Fibroblast of pulmonary artery (primary cell): ENCODE measurements at places on chromosomes 6 and 20.

GRCh38 chr6:139175389-139175948 lies 40.6 kb downstream of the HECA start:
- no peak for DNase-seq

DNA sequence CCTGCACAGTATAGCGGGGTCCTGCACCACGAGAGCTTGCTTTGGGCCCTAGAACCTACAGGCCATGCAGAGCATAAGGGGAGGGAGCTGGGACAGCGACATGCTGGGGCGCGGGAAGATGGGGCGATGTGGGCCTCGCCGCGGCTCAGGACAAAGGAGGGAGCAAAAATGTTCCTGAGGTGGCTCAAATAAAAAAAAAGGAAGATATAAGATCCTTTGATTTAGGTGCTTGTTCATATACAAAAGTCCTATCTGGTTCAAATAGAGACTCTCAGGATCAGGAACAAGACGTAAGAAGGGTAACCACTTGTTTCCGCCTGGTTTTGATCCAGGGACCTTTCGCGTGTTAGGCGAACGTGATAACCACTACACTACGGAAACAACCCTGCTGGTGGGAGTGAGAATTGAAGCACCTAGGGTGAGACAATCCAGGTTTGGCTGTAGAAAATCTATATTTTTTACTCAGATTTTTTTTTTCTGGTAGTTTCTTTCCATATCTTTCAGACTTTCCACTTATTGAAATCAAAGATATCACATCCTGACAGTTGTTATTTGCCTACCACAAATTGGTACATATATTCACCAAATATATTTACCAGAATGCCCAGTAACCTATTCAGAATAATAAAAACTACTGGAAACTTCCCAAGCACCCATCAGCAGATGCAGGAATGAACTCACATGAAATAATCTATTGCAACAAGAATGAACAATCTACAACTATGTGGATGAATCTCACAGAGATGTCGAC lies 177.9 kb upstream of the ZNF184 start:
- DNase-seq, result peak; percentile 63

GRCh38 chr6:87340230-87340629 lies 4.4 kb upstream of the C6orf163 start:
- DNase-seq, result no peak

- peak; percentile 65 for DNase-seq
Observed at GRCh38 chr20:37992802-37993409, 40.4 kb downstream of the TTI1 start.

DNA sequence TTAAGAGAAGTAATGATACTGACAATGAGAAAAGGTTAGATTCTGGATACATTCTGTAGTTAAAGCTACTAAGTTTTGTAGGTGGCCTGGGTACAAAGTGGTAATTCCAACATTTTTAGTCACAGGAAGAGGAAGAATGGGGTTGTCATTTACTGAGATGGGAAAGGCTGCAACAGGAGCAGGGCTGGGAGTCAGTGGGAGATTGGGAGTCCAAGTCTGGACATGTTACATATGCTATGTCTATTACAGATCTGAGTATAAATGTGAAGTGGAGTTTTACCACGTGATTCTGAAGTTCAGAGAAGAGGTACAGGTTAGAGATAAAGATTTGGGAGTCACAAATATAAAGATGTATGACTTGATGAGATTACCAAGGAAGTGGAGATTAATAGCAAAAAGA lies 116.2 kb downstream of the RWDD2A start:
- peak; percentile 47 for DNase-seq

DNA sequence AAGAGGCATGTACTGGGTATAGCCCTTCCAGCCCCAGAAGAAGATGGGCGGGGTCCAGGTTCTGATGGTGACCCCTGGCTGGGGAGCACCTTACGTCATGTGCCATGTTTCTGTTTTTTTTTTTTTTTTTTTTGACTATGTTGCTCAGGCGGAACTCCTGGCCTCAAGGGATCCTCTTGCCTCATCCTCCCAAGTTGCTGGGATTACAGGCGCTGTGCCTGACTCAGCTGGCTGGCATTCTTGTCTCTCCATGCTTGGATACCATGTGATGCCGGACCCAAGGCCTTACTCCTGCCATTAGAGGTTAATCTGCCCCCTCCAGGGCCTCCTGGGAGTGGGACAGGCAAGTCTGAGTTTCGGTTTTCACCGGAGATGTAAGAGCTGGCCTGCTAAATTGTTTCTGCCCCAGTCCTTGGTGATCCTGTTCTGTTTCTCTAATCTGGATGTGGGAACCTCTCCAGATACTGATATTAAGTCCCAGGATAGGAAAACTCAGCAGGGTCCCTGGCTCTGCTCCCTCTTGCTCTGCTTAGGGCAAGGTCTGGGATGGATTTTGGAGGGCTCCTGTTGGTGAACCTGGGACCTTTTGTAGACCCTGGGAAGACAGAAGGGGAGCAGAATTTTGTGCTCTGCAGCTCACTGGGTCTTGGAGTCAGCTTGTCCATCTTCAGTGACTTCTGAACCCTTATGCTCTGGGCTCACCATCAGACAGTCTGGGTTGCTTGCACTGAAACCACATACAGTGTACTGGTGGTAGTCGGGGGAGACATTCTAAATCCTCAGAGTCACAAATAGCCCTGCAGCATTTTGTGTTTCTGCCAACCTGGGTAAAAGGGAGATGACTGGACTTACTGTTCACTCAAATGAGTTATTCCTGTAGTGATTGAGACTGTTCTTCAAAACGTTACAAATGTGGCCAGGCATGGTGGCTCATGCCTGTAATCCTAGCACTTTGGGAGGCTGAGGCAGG lies 45.1 kb downstream of the PTK7 start:
- peak; percentile 98 for DNase-seq

GRCh38 chr6:129852257-129852858 lies 8.8 kb downstream of the TMEM244 start:
- DNase-seq, result peak; percentile 46

DNA sequence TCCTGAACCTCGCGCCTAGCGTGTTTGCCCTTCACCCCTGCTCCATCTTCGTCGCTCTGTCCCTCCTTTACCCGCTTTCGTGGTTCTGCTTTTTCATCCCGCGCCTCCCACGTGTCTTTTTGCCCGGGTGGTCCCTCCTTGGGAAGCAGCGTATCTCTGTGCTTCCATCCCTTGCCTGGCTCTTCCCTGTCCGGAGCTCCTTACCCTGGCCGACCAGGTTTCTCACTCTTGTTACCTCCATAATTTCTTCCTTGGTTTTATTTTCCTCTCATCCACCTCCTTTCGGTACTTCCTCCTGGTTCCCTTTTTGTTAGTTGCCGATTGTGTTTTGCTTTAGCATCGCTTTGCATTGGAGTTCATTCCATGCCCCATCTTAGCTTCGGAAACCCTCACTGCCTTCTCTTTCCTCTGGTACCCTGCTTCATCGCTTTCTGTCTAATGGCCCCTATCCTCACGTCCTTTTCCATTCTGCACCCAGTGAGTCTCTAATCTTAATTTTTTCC lies 735 bp downstream of the FAM135A start:
- DNase-seq, result no peak

DNA sequence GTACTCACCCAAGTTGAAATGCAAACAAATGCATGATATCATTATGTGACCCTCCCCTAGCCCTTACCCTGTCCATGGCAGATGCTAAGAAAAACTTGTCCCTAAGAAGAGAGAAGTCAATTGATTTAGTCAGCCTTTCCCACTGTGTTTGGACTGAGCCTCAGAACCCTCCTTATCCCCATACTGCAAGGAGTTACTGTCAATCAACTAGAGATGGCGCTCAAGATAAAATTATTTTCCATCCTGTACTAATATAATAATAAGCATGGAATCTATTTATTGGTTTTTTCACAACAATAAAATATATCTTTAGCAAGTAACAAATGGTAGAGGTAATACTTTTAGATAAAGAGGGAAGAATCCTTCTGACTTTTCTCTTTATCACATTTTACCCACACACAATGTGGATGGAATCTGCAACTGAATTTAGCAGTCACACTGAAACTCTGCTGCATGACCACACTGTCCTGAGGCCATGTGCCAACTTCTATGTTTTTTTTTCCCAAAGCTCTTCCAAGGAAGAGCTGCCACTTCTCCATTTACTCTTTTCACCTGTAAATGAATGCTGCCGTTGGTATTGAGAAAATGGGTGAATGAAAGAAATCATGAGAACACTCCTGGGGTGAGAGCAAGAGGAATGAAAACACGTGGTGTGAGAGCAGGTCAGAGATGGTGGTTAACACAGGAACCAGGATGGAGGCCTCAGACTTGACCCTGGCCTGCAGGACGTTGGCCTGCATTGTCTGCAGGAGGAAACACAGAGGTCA lies 10.5 kb downstream of the NT5E start:
- DNase-seq, result peak; percentile 36
